ENCODE measurements at places on chromosomes 7 and 10.

DNA sequence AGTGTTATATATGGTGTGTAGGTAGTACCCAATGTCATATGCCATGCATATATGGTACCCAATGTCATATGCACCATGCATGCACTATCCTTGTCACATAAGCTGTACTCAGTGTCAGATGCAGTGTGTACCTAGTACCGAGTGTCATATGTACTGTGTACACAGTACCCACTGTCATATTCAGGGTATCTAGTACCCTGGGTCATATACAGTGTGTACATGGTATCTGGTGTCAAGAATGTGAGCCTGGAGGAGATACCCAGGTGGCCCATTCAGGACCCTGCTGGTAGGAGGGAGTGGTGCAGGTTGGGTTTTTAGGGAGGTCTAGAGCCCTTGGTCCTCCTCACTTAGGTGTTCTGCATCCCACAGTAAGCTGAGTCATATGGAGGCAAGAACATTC, 1.8 kb downstream of the ZMYND11 start:
- no peak for DNase-seq

DNA sequence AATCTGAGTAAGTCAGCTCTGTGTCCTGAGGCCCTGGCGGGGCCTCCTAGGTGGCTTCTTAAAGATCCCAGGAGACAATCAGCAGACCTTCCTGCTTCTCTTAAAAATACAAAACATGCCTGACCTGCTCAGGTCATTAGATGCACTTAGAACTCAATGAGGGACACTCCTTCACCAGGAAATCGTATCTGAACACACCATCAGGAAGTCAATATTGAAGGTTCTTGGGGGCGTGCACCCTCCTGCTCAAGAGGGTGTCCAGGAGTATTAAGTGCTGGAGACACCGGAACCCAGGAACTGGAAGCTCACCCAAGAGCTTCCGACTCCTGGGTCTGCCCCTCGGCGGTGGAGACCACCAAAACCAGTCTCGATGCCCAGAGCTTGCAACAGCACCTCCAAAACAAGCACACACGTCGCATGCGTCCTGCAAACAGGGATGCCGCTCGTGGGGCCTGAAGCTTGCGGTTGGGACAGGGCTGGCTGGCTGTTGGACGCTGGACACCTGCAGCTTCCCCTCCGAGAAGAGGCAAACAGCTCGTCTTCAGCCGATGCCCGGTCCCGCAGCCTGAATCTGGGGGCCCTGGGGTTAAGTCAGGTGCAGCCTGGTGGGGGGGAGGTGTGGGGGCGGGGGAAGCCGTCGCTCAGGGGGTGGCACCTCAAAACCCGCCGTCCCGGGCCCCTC, 803 bp downstream of the RAPGEF5 start:
- no peak for DNase-seq

- no peak for DNase-seq
Measured at GRCh38 chr10:1423676-1424253, 313.6 kb downstream of the ADARB2 start.

- DNase-seq, result no peak
Measured at GRCh38 chr7:106143711-106144337, 31.7 kb upstream of the SYPL1 start.

DNA sequence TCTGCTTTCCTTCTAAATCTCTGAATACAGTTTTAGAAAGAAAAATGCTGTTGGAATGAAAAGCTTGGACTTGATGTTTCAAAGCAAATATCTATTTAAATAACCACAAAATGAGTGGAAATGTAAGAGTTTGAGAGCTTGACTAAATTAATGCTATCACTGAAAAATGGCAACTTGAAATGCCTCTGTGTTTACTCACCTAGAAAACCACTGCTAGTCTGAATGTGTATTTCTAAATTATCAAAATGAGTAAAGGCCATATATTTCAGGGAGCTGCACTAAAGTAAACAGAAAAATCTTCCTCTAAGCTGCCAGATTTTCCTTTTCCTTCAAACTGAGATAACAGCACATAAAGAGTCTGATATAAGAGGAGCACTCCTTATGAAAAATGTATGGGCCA, 87.9 kb downstream of the DPY19L1 start:
- DNase-seq, result no peak

DNA sequence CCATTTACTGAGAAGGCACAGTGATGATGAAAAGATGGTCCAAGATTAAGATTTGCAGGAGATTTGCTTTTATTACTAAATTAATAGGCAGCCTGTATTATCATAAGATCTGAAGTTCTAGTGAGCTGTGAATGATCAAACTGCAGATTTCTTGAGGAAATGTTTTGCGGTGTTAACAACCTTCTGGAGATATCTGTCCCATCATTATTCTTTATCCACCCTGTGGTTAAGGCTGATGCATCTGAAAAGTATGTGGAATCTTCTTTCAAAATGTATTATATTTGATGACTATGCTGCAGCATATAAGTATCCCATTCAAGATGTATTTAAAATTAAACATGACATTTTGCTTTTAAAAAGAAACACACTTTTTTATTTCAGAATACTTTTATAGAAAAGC, 150.3 kb downstream of the POLR1F start:
- no peak for DNase-seq

GRCh38 chr7:28793381-28794085, 164.6 kb downstream of the TRIL start:
- no peak for DNase-seq

All from NCI-H2081 treated with DMSO at 0.1 percent for 48 hours (cell line).